ENCODE measurements at places on chromosomes 5 and 9.

DNA sequence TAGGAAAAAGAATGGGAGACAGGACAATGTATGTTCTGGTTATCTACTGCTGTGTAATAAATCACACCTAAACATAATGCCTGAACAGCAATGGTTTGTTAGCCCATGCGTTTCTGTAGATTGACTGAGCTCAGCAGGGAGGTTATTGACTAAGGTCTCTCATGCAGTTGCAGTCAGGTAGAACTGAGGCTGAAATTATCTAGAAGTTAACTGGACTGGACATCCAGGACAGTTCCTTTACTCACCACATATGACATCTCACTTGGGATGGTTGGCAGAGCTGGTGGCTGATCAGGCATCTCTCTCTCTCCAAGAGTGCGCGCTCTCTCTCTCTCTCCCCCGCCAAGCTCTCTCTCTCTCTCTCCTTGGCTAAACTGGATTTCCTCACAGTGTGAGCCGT lies 8.9 kb upstream of the FOXB2 start:
- DNase-seq = no peak

- DNase-seq = no peak
Measured at GRCh38 chr9:130806327-130806716, 28.7 kb upstream of the ABL1 start.

GRCh38 chr9:116102596-116102995 lies 51.0 kb upstream of the PAPPA start:
- DNase-seq = no peak

- DNase-seq = peak; percentile 31
Measured at GRCh38 chr5:76337953-76338451, 65.1 kb upstream of the IQGAP2 start.

DNA sequence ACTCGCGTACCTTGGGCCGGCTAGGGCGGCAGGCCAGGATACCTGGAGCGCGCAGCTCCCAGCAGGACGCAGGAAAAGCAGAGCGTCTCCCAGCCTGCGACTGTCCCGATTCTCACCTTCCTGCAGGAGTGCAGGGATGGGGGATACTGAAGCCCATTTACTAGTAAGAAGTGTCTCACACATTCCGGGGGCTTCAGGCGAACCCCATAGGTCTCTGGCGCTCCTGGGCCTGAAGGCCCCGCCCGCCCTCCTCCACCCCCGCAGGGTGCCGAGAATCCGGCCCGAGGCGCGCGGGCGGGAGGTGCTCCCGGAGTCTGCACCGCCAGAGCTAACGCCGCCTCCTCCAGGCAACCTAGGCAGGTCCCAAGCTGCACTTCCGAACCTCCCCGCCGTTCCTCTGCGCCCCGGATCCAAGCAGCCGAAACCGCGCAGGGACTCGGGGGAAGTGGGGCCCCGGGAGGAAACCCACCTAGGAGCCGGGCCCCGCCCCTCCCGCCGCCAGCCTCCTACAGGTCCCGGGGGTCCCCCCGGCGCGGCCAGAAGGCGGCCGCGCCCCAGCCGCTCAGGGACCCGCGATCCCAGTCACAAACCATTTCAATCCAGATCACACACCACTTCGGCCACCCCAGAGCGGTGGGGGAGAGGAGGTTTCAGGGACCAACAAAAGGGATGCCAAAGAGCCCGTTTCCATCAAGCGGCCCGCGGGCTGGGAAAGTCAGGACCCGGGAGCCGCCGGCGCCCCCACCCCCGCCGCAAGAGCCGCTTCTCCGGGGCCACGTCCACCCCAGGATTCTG lies 1.2 kb downstream of the ROR2 start:
- DNase-seq = peak; percentile 2

GRCh38 chr5:136038635-136039034 lies 9.8 kb downstream of the TGFBI start:
- no peak for DNase-seq

GRCh38 chr5:90557391-90557790 lies 1.2 kb upstream of the ADGRV1 start:
- DNase-seq = no peak

All from activated T-cell treated with anti-CD3 and anti-CD28 coated beads for 4 hours (primary cell).